Stimulated activated CD4-positive, alpha-beta T cell treated with anti-CD3 and anti-CD28 coated beads, Interleukin-2, amount 100 ng/mL, for 48 hours (primary cell): ENCODE measurements at places on chromosomes 3 and 15.

GRCh38 chr15:93072411-93073394, 16.3 kb downstream of the RGMA start:
- no peak for DNase-seq

DNA sequence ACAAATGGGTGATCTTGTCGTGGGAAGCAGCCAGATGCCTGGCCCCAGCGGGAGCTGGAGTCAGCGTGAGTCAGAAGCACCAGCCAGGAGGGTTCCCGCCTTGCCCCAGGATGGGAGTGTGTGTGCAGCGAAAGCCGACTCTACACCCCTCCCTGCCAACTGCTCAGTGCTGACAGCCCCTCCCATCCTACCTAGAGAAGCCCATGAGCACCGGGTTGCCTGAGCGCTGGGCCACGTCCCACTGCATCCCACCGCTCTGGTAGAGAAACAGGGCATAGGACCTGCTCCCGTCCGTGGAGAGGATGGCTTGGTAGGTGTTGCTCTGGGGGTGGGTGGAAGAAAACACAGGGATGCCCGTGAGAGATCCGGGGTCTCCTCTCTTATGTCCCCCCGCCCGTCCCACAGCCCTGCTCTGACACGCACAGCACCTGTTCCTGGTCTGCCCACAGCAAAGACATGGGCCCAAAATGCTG, 42.9 kb downstream of the MUC4 start:
- no peak for DNase-seq

- DNase-seq: no peak
Observed at GRCh38 chr3:141454906-141455602, 31.8 kb upstream of the RASA2 start.

DNA sequence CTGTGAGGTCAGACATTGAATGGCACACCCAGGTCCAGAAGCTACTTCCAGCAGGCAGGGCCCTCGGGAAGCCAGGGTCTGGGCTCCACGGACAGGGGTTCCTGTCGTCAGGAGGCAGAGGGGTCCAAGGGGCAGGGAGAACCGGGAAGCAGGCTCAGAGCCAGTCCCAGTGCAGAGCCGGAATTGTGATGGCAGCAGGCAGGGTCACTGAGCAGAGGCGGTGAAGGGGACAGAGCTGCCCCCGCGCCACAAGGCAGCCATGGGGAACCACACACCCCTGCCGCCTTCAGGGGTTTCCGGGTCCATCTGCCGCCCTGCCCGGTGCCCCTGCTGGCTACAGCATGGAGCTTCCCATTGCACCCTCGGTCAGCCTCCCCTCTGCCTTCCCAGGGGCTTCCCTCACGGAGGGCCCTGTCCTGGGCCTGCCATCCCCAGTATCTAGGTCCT, 136.9 kb downstream of the NSMCE3 start:
- DNase-seq: no peak

- DNase-seq: no peak
Observed at GRCh38 chr15:66661432-66662096, 40.5 kb upstream of the SMAD6 start.

GRCh38 chr3:194450341-194450740, 36.5 kb downstream of the ATP13A3 start:
- DNase-seq: no peak

DNA sequence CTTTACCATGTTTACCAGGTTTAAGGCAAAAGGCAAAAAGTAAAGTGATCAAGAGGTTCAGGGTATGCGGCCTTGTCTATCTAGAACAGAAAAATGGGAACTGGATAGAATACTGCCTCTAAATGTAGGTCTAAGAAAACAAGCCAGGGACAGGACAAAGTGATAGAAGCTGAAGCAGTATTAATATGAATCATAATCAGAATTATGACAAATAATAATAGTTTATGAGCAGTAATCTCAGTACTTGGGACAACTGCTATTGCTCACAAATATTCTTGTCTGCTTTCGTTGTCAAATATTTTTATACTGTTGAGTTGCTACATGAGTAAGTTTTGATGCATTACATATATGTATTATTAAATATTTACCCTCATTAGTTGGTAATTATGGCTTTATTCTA, 356.9 kb upstream of the RBMS3 start:
- DNase-seq: no peak

DNA sequence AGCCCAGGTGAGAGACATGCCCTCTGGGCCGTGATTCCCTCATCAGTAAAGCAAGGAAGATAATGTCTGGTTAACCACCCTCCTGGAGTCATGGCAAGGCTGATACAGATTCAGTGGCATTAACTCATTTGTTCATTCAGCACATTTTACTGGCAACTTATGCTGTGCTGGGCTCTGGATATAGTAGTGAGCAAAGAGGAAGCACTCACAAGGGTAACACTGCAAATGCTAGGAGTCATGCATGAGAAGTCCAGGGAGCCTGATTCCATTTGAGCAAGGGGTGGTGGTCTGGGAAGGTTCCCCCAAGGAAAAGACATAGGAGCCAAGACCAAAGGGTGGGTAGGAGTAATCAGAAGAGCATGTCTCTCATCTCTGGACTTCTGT, 50.2 kb downstream of the SMAD3 start:
- no peak for DNase-seq

- no peak for DNase-seq
Observed at GRCh38 chr3:106797461-106797860, 579.8 kb upstream of the CCDC54 start.

GRCh38 chr3:159765030-159765859, 223.4 kb upstream of the IL12A start:
- no peak for DNase-seq

DNA sequence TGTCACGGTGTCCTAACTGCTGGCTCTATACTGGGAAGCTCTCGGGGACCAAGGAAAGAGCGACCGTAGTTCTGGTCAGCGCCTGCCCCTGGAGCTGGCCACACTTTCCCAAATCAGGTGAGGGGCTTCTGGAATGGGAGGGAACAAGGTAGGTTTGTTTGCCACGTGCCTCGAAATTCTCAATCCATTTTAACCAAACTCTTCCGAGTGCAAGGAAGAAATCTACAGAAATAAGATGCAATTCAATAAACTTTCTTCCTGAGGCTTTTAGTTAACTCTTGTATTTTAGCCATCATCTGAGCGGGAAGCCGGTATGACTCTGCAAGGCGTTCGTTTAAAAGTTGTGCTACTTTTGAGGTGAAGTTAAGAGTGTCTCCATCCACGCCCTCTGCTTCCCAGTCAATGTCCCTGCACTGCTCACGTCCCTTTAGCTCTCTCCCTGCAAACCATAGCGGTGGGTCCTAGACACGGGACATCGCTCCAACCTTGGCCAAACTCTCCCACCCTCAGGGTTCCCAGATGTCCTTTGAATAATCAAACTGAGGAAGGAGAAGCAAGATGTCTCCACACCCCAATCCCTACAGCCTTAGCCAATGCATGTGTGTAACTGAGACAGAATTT, 597 bp downstream of the AGTR1 start:
- no peak for DNase-seq

GRCh38 chr15:67025719-67026609, 39.4 kb upstream of the SMAD3 start:
- no peak for DNase-seq

GRCh38 chr15:29018120-29018805, 132.5 kb downstream of the APBA2 start:
- no peak for DNase-seq

GRCh38 chr15:32818758-32819447, 101.1 kb downstream of the GREM1 start:
- DNase-seq: no peak

DNA sequence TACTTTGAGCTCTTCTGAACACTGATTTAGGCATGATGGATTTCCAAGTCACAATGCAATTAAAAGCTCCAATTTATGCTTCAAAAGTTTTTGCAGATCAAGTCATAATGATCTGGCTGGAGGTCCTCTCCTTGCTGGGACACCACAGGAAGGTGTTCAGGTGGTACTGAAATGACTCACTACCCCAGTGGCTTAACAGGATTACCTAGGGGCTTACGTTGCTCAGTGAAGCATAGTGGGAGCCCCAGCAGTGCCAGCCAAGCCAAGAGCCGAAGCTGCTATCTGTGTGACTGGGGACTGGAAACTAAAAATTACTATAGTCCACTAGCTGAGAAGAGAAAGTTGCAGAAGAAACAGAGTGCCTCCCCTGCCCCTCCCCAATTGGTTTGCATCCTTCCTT, 110.1 kb upstream of the LPP start:
- no peak for DNase-seq

DNA sequence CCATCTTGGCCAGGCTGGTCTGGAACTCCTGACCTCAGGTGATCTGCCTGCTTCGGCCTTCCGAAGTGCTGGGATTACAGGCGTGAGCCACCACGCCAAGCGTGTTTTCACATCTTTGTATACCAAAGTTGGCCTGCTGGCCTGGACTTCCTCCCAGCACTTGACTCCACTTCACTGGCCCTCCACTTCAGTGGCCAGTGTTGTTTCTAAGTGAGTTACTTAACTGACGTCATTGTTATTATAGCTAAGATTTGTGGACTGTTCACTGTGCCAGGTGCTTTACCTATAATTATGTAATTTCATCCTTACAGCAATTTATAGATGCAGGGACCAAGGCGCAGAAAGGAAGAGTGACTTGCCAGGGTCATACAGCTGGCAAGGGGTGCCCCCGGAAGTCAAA, 52.0 kb downstream of the HRH1 start:
- no peak for DNase-seq

- no peak for DNase-seq
Observed at GRCh38 chr3:56822501-56822900, 20.8 kb upstream of the ARHGEF3 start.

GRCh38 chr15:60760646-60761504, 281.9 kb upstream of the ICE2 start:
- no peak for DNase-seq

DNA sequence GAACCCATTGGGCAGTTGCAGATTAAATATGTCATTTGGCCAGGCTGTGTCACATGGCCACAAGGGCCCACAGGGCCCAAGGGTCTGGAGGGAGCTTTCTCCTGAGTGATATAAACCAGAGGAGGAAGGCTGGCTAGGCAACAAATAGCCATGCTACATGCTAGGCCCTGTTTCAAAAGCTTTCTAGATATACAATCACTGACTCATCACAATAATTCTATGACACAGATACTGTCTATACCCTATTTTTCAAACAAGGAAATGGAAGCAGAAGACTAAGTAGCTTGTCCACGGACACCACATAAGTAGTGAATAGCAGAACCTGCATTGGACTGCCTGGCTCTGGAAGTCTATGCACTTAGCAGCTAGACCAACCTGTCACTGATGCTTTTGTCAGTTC, 625.4 kb downstream of the NTRK3 start:
- DNase-seq: no peak

DNA sequence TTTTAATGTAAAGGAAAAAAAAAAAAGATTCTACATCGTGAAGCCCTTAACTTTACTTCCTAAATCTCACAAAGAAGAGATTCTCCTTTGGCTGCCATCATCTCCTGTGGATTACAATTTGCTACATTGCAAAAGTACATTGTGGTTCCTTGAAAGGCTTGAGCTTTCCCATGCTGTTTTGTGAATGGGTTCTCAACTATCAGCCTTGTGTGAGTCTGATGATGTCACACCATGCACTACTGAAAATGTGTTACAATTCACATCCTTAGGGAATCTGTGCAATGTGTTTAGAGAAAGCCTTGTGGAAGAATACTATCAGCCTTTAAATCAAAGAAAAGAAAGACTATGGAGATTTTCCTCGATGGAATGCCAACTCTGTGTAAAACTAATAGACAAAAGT, 510.0 kb upstream of the ALCAM start:
- DNase-seq: no peak

DNA sequence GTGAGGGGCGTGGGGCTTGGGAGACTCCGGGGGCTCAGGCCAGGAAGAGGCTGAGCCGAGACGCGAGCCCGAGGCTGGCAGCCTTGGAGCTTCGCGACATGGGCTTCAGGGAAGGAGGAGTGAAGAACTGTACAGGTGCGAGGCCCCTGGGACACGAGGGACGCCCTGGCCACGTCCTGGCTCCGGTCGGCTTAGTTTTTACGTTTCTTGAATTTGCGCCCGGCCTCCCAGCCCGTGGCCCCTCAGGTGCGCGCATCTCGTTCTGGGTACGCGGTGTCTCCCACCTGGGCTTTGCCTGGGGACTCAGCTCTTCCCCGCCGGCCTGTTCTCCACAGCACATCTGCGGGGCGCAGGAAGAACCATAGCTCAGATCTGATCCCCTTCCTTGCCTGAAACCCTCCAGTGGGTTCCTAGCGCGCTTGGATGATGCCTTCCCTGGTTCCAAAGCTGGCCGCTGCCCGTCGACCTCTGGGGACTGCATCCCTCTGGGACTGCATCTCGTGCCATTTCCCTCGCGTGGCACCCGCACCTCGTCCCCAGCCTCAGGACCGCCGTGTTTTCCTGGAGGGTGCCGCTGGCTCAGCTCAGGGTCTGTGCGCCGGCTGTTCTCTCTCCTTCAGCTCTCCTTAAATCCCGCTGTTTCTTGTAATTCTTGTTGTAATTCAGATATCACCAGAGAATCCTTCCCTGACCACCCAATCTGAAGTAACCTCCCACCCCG, 614 bp downstream of the CHCHD6 start:
- DNase-seq: no peak

DNA sequence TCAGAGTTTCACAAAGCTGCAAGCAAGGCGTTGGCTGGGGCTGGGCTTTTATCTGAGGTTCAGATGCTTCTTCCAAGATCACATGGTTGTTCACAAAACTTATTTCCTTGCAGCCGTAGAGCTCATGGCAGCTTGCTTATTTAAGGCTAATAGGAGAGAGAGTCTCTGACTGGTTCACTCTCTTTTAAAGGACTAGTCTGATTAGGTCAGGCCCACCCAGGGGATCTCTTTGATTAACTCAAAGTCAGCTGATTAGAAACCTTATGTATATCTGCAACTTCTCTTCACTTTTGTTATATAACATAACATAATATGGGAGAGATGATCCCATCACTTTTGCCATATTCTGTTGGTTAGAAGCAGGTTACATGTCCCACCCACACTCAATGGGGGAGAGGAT, 99.9 kb upstream of the CCNL1 start:
- no peak for DNase-seq

DNA sequence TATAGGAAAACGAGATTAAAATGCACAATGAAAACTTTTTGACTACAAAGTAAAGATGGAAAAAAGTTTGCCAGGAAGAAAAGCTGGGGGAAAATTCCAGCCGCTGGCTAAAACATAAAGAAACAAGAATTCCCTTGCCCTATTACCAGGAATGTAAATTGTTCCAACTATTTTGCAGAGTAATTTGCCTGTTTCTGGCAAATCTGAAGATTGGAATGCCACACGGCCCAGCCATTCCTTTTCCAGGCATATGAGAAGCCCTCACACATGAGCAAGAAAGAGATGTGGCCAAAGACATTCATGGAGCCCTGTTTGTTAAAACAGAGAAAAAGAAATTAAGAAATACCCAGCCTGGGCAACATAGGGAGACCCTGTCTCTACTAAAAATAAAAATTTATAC, 8.4 kb upstream of the GATA2 start:
- DNase-seq: no peak
